ENCODE measurements at places on chromosomes 1 and 21. TPM values are rescaled to one million over a fixed set of nuclear protein-coding genes. Genes with fewer than 3 reads are reported as not detected.
A peak's percentile ranks its signal among the peaks of the same experiment; 100 is the strongest.

- no peak for DNase-seq
Measured at GRCh38 chr1:51516649-51517158, 2.4 kb downstream of the EPS15 start.

GRCh38 chr1:50193002-50193401, 84.3 kb downstream of the ELAVL4 start:
- no peak for DNase-seq

DNA sequence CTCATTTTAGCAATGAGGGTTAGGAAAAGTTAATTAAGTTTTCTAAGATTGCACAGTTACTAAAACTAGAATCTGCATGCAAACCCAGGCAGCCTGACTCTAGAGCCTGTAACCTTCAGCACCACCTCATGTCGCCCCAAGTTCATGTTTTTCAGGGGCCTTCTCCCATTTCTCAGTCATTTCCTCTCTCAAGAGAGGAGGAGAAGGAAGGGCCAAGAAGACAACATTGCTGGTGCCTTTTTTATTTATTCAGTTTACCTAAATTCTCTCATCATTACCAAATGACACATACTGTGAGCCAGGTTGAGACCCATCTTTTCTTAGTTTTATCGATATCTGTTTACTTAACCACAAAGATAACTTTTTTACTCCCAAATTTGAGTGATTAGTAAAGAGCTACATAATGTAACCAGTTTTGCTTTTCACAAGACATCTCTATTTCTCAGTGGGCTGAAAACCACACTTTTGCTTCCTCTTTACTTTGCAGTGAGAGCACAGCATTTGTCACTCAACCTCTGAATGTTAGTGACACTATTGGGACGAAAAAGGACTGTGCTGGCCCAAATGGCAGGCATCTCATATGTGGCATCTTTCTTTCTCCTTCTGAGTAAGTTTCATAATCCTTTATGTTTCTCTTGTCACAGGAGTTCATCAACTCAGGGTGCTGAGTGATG, at the start of gene CD101:
TSS of gene CD101 (plus strand) at position 507 of the 674 bp plus-strand sequence. CDS start at position 565, 58 bp downstream.
- DNase-seq = no peak

- no peak for DNase-seq
Measured at GRCh38 chr1:85576266-85576641, 4.3 kb upstream of the CCN1 start.

Gene KIAA0319L
- total RNA-seq = 39.8 TPM

DNA sequence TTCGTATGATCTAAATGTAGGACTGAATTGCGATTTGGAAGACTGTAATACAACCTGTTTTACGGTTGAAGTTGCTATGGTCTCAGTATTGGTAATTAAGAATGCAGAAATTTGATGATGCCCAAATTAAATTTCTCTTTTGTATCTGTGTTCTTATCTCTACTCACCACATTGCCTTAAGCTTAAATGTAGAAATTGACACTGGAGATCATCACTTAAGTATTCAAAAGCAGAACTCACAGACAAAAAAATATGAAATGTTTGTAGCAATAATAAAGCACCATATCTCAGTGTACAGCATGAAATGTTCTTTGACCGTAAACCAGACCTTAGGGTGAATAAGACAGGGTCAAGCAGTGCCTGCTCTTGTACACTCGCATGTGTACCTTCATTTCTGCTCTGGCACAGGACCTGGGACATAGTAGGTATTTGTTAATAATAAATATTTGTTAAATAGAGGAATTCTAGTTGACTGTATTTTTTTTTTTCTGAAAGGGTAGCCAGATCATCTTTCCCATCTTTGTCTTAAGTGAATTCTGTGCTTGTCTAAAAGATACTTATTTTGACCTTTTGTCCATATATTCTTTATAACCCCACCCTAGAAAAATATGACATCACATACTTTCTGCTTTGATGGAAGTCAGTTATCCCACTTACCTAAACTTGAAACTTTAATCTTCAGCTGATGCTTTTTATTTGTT, 1.5 kb downstream of the CDC7 start:
- no peak for DNase-seq

Gene C4BPB
- total RNA-seq = 1.8 TPM

DNA sequence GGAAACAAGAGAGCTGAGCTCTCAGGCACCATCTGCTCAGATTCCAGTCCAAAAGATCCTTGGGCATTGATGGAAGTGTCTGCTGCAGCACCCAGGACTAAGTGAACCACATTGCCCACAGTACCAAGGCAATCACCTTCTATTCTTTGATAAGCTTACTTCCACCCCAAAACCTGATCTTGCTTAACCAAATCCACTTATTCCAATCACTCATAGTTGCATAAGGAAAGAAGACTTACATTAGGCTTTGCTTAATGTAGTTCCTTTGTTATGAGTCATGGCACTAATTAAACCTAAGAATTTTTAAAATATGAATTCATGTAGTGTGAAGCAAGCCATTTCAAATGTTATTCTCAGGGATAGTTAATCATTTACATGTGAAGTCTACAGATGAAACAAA, 84.5 kb downstream of the UCHL5 start:
- no peak for DNase-seq

DNA sequence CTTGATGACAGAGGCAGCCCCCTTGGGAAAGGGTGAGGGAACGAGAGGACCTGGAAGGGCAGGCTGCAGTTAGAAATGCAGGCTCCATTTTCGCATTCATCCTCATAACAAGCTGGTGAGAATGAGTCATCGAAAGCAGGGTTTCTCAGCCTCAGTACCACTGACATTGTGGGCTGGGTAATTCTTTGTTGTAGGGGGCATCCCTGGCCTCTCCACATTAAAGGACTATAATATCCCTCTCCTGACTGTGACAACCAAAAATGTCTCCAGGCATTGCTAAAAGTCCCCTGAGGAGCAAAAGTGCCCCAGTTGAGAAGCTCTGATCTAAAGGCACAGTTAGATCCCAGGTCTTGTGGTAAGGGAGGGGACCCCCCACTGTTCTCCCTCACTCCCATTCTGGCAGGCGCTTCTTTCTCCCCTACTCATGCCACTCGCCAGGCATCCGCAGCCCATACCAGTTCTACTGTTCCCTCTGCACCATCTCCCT, 20.4 kb downstream of the KCNN3 start:
- DNase-seq = no peak

Gene SLAMF6
- 5.2 TPM for total RNA-seq

DNA sequence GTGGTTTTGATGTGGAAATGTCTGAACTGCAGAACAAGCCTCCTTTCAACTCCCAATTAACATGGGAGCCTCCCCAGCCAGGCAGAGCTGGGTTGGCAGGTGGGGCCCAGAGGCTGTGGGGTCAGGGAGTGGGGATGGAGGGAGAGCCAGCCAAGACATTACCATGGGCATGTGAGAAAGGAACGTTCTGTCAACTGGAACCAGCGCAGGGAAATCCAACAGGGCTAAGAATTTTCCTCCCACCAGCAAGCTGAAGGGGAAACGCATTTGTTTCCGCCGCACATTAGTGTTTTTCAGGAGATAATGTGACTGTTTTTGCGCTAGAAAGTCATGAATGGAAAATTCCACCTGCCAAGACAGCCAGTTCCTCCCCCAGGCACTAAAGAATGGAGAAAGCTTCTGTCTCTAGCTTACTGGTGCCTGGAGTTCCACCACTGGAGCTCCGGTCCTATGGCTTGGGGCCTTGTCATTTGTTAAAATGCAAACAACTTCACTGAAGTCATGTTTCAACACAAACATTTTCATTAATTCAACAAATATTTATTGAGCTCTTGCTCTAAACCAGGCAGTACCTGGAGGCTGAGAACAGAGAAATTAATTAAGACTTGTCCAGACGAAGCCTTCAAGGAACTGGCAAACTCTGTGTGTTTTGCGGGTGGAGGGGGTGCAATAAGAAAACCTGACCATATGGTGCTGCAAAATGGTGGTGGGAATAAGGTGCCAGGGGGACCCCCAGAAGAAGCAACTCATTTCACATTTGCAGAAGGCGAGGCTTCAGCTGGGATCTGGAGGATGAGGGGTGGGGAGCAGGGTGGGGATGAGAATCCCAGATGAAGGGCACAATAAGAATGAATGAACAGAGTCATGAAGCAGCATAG, 305.1 kb downstream of the MATN1 start:
- DNase-seq = no peak

GRCh38 chr1:44829506-44830384, 13.3 kb downstream of the PTCH2 start:
- no peak for DNase-seq

- DNase-seq = no peak
Measured at GRCh38 chr1:46315669-46316403, 12.3 kb downstream of the UQCRH start.

- no peak for DNase-seq
Measured at GRCh38 chr1:149936992-149937705, 470 bp upstream of the MTMR11 start.

DNA sequence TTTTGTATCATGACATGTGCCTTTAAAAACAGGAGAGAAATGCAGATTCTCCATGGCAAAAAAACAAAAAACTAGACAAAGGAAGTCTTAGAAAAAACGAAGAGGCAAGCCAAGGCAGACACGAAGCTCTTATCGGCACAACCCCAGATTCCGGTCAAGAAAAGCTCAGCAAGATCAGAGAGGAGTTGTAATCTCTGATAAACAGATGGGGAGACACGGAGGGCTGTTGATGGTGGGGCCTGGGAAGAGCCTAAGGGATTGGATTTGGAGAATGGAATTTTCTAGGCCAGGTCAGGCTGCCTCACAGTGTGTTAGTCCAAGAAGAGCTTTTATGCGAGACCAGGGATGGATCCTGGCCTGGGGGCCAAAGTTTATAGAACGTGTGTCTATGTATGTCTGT, 96.2 kb upstream of the AKT3 start:
- DNase-seq = no peak

Gene GNG12
- not detected for total RNA-seq

DNA sequence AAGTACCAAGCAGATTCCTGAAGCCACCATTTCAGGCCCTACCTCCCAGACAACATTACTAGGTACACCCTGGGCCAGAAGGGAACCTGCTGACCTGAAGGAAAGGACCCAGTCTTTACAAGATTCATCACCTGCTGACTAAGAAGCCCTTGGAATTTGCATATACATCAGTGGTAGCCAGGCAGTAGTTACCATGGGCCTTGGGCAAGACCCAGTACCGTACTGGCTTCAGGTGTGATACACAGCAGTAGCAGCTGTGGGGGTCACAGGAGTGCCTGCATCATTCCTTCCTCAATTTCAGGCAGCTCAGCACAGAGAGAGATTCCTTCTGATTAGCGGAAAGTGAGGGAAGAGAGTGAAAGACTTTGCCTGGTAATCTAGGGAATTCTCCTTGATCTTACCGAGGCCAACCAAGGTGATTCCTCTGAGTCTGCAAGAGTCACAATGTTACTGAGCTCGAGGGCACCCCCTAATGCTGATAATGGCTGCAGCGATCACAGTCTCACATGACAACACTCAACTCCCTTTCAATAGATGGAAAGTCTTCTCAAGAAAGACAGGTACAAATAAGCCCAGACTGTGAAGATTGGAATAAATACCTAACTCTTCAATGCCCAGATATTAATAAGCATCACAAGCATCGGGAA, 22.0 kb upstream of the UHMK1 start:
- DNase-seq = no peak

GRCh38 chr1:207644852-207645634, at the start of gene CR1L:
CR1L (plus strand) TSS chr1:207645133; CDS start chr1:207645234, 101 bp downstream.
- DNase-seq = peak; percentile 66

GRCh38 chr1:92709738-92710137, 75.2 kb downstream of the EVI5 start:
- DNase-seq = no peak

GRCh38 chr1:219903353-219903871, 24.9 kb downstream of the SLC30A10 start:
- DNase-seq = no peak

DNA sequence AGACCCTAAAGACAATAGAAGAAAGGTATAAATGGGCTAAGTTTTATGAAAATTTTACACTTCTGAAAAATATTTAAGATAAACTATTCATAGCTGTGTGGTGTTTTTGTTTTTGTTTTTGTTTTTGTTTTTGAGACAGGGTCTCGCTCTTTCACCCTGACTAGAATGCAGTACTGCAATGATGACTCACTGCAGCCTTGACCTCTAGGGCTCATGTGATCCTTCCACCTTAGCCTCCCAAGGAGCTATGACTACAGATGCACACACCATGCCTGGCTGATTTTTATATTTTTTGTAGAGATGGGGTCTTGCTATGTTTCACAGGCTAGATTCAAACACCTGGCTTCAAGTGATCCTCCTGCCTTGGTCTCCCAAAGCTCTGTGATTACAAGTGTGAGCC, 66.6 kb downstream of the PUM1 start:
- DNase-seq = no peak

Gene FAM78B
- total RNA-seq = not detected

GRCh38 chr1:245444945-245445344, 290.2 kb downstream of the KIF26B start:
- DNase-seq = no peak

DNA sequence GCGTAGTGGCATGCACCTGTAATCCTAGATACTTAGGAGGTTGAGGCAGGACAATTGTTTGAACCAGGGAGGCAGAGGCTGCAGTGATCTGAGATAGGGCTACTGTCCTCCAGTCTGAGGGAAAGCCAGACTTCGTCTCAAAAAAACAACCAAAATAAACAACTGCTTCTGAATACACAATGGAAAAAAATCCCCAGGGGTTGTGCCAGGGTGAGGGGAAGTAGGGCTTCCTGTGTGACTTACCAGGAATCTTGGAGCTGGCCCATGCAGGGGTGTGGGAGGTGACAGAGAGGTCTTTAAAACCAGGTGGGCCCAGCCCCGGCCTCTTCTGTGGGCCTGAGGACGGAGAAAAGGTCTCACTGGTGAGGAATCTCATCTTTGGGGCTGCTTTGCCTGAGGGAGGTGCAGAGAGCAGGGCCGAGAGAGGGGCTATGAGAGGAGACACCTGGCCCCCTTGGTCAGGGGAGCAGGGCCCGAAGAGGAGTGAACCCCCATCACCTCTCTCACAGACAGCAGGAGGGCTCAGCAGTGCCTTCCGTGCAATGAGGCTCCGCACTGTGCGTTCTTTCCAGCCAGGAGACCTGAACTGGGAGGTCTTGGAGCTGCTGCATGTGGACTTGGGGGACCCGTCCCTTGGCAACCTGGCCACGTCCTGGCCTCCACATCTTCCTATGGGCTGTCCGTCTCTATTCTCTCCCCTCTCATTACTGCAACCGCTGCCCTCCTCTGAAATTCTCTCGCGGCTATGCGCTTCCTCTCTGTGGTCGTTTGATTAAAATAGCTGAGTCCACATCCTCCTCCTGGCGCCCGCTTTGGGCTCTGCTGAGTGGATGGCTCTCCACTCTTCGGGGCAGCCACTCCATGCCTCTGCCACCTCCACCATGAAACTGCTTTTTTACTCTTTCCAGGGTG, 10.7 kb downstream of the PLA2G5 start:
- no peak for DNase-seq

- peak; percentile 60 for DNase-seq
Measured at GRCh38 chr1:9417695-9418094, 121.6 kb upstream of the SLC25A33 start.

- no peak for DNase-seq
Measured at GRCh38 chr1:1984560-1985070, 19.0 kb downstream of the CFAP74 start.

Gene RPE65
- total RNA-seq = not detected

GRCh38 chr1:162954824-162955223, 93.8 kb upstream of the CCDC190 start:
- DNase-seq = no peak

Gene SHISA4
- total RNA-seq = not detected

- DNase-seq = no peak
Measured at GRCh38 chr1:192762265-192762664, 46.6 kb upstream of the RGS2 start.

Measured in CD8-positive, alpha-beta T cell (primary cell).